GM20000 (cell line): ENCODE measurements at places on chromosomes 1 and 21.

GRCh38 chr1:209710093-209710492, 5.4 kb downstream of the HSD11B1 start:
- DNase-seq = peak; percentile 30

- DNase-seq = no peak
Observed at GRCh38 chr1:208156741-208157140, 87.4 kb downstream of the PLXNA2 start.

GRCh38 chr21:26011292-26011940, 159.2 kb downstream of the APP start:
- DNase-seq = no peak

- DNase-seq = no peak
Observed at GRCh38 chr1:83626603-83627002, 372.3 kb downstream of the TTLL7 start.

GRCh38 chr1:42013881-42014470, 95.3 kb upstream of the HIVEP3 start:
- DNase-seq = no peak

DNA sequence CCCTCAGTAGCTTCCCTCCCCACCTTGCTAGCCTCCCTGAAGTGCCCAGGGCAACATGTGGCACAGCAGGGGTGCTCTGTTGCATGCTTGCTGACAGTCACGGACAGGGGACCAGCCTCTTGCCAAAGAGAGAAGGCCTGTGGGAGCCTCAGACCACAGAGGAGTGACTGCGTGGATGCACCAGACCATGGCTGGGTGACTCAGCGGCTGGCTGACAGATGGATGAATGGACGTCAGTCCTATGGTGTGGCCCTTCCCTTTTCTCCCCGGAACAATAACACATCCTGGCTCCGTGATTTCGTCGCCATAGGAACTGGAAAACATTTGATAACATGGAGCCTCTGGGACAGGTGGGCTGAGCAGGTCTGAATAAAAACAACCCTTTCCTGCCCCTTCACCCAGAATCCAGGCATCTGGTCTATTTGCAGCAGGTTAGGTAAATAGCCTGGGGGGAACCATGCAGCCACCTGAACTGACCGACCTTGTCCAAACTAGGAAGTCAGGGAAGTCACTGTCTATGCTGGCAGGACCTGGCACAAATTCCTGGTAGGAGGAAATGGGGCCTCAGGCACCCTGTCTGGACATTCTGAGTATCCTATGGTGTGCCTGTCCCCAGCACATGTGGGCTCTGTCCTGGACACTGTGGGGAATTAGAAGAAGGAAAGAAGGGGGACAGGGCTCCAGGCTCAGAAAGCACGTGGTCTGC, 53.3 kb downstream of the NENF start:
- no peak for DNase-seq

- no peak for DNase-seq
Observed at GRCh38 chr1:88462488-88463261, 221.4 kb upstream of the PKN2 start.

DNA sequence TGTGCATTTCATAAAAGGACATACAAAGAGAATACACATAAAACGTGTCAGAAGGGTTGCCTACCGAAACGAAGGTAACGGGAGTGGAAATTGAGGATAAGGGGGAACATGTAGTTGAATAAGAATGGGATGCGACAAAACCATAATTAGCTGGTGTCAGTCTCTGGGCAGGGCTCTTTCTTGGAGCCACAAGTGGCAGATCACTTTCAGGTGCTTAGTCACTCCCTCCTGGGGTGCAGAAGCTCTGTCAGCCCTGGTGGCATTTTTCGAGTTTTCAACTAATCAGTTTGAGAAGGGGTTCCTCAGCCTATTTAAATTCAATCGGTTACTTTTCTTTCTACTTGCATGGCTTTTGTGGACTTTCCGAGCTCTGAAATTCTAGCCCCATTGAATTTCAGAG, 133.9 kb upstream of the IGSF21 start:
- no peak for DNase-seq

DNA sequence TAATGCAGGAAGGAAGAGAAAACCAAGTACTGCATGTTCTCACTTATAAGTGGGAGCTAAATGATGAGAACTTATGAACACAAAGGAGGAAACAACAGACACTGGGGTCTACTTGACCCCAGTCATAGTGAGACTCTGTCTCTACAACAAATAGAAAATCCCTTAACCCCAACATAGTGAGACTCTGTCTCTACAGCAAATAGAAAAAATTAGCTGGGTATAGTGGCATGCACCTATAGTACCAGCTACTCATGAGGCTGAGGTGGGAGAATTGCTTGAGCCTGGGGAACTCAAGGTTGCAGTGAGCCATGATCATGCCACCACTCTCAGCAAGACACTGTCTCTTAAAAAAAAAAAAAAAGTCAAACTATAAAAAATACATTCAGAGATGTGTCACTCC, 42.7 kb downstream of the GIPC2 start:
- no peak for DNase-seq

DNA sequence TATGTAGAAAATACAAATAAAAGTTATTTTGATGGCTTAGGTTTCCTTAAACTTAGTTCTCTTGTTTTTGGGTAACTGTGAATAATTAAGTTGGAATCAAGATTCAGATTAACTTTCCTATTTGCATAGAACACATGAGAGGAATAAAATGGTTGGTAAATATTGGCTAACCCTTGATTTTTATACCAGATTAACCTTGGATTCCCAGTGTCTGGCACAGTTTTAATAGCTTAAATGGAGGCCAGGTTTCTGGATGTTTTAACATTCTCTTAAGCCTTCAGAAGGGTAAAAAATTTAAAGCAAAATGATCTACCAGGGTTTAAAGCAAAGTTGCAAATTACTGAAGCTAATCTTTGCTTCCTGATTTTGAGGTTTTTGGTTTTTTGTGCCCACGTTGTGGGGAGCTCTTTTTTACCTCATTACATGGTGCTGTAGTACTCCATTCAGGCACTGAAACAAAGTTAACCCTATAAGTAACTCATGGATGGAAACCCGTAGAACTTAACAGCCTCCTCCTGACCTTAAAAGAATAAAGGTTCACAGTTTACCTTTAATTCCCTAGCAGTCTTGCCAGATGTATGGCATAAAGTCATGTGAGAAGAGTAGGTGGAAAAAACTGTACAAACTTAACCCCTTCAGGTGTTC, 8.4 kb upstream of the SPATA1 start:
- no peak for DNase-seq

DNA sequence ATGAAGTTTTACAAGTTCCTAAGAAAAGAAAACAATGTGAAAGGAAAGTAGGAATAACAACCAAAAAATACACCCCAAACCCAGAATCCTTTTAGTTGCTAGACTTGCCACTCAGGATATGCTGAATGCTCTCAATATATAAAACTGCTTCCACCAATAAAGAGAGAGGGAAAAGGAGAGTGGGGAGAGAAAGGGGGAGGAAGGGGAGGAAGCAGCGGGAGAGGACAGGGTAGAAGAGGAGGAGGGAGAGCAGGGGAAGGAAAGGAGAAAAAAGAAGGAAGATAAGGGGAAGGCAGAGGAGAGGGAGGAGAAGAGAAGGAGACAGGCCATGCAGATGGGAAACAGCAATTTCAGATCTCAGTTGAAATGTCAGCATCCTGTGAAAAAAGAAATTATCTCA, 198.4 kb downstream of the VAV3 start:
- DNase-seq = no peak

DNA sequence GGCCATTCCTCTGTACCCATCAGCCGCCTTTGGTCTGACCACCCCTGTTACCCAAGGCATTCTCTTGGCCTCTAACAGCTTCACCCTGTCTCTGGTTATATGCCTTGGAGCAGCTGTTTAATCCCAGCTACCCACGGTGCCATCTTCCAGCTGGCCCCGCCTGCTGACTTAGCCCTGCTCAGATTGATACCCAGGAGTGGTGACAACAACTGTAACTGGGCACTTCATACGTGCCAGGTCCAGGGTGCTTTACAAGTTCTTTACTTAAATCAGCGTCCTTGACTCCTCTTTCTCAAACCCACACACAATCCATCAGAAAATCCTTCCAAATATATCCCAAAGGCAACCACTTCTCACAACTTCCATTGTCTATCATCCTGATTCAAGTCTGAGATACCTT, 37.2 kb upstream of the HMGB4 start:
- DNase-seq = no peak

GRCh38 chr1:90561911-90562310, 155.2 kb downstream of the BARHL2 start:
- DNase-seq = no peak

DNA sequence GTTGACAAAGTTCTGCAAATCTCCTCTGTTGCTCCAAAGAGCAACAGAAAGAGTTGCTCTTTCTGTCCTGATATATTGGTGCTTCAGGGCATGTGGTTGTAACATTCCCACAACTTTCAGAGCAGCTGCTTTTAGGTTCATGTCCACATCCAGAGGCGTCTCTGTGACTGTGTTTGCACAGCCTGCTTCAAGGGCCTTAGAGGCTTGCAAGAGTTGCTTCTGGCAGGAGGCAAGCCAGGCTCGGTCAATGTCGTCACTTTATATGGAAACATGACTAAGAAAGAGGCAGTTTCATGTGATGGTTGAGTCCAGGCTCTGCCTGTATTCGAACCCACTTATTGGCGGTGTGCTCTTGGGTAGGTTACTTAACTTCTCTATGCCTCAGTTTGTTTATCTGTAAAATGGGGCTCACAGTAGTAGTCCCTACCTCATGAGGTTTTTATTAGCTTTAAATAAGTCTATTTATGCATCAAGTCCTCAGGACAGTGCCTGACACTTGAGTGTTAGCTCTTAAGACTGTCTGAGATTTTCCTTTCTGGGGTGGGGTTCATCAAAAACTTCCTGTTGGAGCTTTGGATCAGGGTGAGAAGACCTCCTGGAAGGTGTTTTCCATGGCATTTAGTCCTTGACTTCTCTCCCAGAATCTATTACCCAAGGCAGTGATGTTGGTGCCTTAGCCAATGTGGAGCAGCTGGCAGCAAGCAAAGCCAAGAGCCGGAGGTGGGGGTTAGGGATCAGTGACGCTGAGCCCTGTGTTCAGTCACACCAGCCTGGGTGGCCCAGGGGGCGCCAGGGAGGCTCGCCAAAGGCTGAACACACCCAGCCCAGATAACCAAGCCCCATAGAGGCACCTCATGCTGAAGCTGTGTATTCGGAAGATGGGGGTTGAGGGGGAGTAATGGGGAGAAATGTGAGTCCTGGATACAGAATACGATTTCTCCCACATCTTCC, 18.9 kb downstream of the LHX4 start:
- no peak for DNase-seq

GRCh38 chr21:44006017-44006619, 6.0 kb upstream of the TRAPPC10 start:
- no peak for DNase-seq

DNA sequence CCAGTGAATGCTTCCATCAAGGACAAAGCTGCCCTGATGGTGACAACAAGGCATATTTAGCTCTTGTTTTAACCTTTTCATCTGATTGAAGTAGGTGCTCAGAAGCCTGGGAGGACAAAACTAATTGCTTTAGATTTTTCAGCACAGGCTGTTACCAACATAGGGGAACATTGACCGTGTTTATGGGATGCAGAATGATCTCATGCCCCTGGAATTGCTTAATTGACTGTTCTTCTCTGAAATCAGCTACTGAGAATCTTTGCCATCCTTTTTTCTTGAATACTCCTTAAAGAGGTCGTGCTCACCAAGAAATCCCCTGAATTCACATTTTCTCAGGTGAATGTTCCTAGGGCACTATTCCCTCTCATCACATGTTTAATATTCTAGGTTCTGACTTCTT, 95.9 kb upstream of the CCDC190 start:
- no peak for DNase-seq

DNA sequence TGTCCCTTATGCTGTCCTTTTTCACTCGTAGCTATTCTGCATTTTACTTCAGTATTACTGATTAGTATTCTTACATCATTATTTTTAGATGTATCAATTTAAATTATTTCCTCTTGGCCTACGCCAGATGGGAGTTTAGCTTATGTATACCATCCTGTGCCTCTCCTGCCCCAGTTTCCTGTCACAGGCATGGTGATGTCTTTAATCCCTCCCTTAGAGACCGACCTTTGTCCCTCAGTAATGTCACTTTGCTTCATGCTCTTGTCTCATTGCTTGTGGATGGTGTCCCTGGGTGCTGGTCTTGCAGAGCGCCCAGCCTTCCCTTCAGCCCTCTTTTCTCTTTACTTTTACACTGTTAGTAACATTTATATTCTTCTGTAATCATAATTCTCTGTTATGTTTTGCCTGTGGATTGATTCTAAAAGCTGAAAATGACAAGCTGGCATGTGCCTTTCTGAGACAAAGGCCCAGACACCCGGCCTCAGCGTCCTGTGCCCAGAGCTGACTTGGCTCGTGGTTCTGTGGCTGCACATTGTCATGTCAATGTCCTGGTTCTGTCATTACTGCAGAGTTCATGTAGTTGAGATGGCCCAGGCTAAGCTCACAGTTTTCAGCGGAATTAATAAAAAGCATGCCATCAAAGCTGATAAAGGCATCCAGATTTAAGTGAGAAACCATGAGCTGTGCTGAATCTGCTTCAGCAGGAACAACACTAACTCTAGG, 100.7 kb downstream of the MTR start:
- DNase-seq = no peak

DNA sequence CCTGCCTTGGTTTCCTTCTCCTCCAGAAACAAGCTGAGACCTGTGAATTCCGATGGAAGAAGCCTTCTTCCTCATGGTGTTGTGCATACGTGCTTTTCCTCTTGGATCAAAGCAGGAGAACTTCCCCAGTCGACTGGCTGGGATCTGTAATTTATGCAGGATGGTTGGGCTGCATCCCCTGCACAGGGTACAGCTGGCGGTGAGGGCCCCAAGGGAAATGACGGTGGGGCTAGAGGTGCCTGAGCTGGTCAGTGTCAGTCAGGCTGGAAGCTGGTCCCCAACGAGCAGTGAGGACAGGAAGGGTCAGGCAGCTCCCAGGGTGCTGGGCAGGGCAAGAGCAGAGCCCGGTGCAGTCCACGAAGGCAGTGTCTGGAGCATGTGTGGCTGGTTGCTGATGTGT, 106.7 kb downstream of the CNIH3 start:
- no peak for DNase-seq
